Hypothalamus (tissue), 51 donors: ENCODE measurements at places on chromosomes 4 and X.

GRCh38 chr4:137367620-137368019 lies 164.7 kb downstream of the PCDH18 start:
- DNase-seq = no peak

DNA sequence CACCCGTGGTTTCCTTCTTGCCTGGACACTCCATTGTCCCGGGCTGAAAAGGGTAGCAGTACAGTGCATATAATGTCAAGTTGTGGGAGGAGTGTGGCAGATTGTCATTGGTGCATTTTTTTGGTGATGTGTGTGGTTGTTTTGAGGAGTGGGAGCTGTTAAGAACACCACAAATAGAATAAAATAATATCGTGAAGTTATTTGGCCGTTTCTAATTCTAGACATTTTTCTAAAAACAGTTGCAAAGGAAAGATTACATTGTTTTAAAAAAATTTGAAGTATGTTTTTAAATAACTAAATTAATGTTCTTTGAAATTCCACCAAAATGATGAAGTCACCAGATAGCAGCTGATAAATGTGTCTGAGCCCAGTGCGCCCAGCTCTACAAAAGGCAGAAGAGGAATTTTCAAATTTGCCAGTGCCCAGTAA lies 1.3 kb downstream of the PKD2 start:
- DNase-seq = no peak

DNA sequence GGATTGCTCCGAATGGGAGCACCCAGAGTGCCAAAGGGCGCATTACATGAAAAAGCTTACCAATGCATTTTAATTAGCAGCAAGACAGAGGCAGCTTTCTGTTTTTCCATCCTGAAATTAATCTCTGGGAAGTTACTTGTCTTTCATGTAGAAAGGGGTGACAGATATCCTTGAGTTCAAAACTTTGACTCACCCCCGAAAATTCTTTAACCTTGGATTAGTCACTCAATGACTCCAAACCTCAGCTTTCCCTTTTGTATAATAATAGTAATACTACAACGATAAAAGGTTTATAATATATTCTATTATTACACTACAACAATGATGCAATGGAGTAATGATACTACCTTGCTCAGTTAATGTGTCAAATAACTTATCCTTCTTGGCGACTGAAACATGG lies 126.3 kb downstream of the ADAMTS3 start:
- no peak for DNase-seq

- no peak for DNase-seq
These were observed 8.9 kb downstream of the PSAPL1 start for GRCh38 chr4:7425591-7426468.
